ENCODE measurements at places on chromosomes 1 and 21.

- peak; percentile 14 for DNase-seq
Observed at GRCh38 chr1:106924360-106924759, 132.1 kb upstream of the PRMT6 start.

DNA sequence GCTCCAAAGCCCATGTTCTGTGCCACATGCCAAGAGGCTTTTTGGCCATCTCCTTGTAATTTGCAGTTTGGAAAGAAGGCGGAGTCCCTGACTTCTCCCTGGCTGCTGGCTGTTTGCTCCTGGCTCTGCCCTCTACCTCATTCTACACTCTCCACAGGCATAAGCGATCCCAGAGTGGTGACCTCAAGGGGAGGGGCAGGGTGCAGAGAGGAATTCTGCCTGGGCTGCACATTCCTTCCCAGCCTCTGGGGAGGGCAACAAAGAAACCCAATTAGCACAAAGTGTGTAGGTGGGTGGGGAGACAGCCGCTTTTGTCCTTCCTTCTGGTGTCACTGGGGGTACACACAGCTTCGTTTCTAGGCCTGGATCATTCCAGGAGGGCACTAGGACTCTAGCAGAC is 95.3 kb downstream of the HIVEP3 start:
- no peak for DNase-seq

DNA sequence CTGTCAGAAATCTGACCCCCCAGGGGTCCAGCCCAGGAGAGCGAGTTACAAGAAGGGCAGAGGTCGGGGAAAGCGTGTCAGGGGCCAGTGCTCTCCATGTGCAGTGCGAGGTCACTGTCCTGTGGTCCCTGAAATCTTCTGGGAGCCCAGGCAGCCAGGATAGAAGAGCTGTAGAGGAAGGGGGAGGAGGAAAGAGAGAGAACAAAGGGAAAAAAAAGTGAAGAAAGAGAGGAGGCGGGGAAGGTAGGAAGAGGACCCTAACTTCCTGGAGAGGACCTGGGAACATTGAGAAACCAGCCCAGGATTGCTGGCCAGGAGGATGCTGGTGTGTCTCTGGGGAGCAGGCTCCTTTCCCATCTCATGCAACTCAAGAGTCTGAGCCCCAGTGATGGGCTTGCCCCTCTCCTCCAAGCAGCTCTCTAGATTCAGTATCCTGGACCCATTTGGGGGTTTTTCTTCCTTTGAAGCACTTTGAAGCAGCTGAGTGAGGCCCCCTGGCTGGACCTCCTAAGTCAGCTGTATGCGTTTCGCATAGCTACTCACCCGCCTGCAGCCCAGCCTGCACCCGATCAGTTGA is 6.8 kb upstream of the INAVA start:
- no peak for DNase-seq

- no peak for DNase-seq
Observed at GRCh38 chr1:22728751-22729399, 18.2 kb downstream of the EPHB2 start.

DNA sequence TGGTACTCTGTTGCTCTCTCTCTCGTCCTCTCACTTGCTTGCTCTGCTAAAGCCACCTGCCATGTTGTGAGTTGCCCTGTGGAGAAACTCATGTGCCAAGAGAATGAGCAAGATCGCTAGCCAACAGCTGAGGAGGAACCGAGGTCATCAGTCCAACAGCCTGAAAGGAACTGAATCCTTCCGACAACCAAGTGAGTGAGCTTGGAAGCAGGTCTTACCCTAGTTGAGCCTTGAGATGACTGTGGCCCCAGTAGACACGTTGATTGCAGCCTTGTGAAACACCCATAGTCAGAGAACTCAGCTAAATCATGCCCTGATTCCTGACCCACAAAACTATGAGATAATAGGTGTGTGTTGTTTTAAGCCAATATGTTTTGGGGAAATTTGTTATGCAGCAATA is 48.1 kb upstream of the BACH1 start:
- no peak for DNase-seq

DNA sequence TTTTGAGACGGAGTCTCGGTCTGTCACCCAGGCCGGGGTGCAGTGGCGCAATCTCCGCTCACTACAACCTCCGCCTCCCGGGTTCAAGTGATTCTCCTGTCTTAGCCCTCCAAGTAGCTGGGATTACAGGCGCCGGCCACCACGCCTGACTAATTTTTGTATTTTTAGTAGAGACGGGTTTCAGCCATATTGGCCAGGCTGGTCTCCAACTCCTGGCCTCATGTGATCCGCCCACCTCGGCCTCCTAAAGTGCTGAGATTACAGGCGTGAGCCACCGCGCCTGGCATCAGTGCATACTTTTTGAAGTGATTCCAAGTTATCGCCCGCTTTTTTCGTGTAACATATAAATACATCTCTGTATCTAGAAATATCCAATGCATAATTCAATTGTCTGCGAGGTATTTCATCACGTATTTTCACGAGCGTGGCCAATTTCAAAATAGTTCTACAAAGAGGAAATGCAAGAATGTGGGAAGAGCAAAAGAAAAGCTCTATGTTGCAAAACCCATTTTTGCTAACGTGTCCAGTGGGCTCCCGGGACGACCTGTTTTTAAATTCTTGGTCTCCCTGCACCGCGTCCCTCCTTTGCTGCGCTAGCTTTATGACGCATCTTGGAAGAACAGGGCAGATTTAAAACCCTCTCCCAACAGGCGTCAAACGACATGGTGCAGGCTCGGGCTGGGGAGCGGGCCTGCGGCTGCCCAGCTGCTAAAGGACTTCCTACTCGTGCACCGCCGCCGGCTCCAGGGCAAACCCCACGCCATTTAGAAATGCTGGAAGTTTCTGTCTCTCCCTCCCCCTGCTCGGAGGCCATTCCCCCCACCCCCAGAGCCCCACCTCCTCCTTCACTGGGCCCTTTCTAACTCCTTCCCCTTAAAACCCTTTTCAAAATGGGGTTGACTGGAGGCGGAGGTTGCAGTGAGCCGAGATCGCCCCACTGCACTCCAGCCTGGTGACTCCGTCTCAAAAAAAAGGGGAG is 923 bp upstream of the IFNGR2 start:
- DNase-seq: peak; percentile 82

DNA sequence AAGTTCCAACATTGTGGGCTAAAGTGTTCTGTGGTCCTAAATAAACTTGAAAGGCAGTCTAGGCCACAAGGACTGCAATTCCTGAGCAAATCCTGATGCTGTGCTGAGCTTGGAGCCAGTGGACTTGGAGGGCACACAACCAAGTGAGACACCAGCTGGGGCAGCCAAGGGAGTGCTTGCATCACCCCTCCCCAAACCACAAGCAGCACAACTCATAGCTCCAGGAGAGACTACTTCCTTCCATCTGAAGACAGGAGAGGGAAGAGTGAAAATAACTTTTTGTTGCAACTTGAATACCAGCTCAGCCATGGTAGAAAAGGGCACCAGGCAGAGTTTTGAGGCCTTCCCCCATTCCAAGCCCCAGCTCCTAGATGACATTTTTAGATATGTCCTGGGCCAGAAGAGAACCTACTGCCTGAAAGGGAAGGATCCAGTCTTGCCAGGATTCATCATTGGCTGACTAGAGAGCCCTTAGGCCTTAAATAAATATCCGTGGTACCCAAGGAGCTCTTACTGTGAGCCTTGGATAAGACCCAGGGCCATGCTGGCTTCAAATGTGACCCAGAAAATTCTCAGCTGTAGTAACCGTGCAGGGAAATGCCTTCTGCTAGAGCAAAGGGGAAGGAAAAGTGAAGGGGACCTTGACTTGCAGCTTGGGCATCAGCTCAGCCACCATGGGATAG is 35.4 kb upstream of the LRRC8B start:
- peak; percentile 74 for DNase-seq

GRCh38 chr1:18446751-18447150 is 34.0 kb upstream of the KLHDC7A start:
- DNase-seq: no peak

GRCh38 chr1:201916649-201917249 is 28.1 kb downstream of the SHISA4 start:
- DNase-seq: peak; percentile 99

DNA sequence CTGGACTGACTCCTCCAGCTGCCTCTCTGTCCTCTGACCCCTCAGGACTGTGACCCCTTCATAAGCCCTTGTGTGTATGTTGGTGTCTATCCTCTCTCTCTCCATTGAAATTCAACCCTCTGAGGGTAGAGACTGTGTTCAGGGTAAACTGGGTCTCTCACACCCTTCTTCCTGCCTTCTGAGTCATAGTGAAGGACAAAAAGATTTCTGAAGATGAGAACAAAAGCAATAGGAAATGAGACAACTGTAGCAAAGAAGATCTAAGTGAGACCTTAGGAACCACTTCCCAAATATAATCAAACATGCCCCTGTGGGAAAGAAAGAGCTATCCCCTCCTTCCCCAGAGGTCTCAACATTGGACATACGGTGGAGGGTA is 16.9 kb downstream of the NUAK2 start:
- no peak for DNase-seq
